Stimulated activated CD8-positive, alpha-beta memory T cell treated with anti-CD3 and anti-CD28 coated beads, Interleukin-12 subunit alpha, Interleukin-12 subunit beta, amount 100 ng/mL, for 1 hour (primary cell): ENCODE measurements at places on chromosomes 6 and 20.

DNA sequence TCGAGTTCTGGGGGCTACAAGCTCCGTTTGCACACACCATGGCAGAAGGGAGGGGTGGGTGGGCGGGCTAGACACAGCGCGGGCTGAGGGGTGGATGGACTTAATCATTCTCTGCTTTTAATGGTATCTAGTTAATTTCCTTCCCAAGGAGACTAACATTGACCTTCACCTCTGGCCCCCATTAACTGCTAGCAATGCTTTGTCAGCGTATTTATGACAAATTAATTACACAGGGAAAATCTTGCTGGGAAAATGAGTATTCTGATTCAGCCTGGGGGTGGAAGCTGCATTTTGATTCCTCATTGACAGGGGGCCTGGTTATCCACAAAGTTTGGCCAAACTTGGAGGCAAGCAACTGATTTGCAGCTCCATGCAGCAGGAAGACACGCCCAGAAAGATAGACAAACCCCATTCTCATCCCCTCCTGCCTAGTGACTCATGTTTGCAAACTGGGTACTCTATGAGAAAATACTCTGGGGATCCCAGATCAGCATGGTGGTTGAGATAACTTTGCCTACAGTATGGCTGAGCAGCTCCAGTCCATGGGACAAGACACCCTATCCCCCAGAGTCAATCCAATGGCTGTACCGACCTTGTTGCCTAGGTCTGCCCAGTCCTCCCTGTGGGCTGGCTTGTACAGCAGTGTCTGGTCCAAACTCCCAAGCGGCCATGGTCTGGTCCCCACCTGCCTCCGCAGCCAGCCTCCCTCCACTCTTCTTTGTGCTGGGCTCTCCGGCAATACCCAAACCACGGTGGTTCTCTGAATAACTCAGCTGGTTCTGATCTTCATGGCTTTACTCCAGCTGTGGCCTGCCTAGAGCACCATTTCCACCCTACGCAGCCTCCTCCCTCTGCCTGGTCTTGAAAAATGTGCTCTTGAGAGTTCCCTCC is 19.7 kb downstream of the ZBP1 start:
- no peak for DNase-seq

DNA sequence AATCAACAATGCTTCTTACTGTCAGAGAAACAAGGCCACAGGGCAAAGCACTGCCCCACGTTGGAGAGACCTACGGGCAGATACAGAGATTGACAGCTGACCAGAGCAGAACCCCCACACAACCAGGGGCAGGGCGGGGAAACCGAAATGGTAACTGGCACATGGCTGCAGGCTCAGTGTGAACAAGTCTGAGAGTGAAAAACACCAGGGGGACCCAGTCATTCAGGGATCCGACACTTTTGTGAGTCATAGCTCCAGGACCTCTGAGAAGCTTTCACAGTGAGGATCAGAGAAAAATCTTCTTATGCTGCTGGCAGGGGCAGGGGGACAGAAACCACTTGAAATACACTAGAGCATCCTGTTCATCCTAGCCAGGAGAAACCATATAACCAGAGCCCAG is 254.2 kb downstream of the C6orf118 start:
- DNase-seq = no peak

DNA sequence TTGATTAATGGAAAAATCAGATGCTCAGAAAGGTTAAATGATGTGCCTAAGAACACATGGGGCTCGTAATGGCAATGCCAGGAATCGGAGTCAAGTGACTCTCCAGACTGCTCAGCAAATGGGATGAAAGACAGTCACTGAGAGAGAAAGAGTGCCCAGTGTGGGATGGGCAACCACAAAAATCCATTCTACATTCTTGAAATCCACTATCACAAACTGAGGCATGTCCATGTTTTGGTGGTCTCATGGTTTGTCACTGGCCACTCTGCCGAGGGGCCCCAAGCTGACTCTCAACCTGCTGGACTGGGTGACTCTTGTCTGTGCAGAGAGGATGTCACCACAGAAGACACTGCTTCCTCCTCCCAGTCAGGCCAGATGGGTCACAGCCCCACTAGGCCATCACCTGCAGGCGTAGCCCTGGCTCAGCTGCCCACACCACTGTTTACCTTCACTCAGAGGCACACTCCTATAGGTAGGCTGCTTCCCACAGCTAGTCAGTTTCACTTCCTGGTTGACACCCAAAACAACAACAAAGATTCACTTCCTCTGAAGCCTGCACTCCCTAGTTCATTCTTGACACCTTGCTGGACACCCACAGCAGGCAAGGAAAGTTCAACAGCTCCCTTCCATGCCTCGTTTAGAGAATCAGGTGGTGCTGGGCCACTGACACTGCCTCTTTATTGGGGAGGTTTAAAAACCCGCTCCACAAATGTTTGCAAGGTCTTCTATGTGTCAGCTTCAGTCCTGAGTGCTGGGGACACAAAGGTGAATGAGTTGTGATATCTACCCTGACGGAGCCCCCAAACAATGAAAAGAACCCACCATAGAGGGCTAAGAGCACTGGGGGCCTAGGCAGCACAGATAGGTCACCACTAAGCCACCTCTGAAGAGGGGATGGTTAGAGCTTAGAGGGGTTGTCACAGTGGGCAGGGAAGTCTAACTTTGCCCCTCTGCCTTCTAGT is 21.7 kb downstream of the MAP1LC3A start:
- no peak for DNase-seq

DNA sequence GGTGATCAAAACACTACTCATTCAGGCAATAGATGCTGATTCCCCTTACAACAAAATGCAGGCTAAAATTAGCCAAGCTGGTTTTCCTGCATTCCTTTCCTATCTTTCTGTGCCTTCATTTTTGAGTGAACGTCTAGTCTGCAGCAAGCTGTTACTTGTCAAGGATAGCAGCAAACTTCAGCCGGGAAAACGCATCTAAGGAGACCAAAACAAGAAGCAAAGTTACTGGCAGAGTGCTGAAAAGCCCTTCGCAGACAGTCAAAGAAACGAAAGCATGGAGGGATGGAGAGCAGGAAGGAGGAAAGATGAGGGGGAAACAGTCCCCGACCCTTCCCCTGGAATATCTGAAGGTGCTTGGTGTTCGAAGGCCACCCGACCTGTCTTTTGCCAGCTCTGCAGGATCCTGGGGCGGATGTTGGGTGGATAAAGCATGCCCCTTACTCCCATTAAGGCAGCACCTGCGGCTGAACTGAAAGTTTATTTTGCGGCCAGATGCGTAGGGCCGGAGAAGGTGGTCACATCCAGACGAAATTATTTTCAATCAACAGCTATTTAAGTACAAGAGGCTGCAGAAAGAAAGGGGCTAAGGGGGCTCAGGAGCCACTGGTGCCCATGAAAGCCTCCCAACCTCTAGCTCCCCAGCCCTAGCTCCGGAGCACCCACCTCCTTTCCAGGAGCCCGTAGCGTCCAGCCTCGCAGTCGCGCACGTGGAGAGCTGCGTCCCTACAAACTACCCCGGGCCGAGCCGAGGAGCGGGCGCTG is 538 bp downstream of the FERMT1 start:
- no peak for DNase-seq

DNA sequence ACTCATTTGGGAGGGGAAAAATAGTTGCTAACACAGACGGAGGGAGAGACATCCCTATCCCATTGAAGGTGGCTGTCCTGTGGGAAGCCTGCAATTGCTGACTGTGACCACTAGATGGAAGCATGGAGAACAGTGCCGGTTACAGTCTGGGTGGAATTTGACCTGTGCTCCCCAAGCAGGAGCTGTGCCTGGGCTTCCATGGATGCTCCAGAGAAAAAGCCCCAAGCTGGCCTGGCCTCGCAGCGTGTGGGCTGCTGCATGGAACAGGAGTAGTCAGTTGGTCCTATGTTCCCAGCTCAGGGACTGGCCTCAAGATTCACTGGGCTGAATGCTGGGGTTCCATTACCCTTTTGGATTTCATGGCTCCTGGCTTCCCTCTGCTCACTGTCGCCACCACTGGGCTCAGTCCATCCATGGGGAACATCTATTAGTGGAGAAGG is 116.3 kb upstream of the CHD6 start:
- DNase-seq = peak; percentile 7

GRCh38 chr20:2805689-2806350 is 5.4 kb upstream of the CPXM1 start:
- no peak for DNase-seq

DNA sequence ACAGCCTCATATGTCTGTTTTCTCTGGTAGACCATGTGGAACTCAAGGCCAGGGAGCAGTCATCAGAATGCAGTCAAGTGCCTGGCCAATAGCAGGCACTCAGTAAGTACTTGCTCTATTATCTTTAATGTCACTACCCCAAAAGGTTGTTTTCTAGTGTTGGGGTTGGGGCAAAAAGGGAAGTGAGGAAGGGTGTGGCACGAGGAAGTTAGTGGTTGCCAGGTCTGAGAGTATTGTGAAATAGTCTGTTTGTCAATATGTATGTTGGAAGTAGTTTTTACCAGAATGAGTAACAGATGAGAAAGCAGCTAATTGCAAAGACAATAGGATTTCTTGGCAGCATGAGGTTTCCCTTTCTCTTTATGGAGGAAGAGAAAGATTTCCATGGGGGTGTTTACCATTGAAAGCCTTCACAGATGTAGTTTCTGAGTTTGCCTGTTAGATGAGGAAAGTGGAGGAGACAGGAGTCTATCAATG is 59.5 kb upstream of the ARMH2 start:
- DNase-seq = no peak

GRCh38 chr20:63290677-63291472 is 2.1 kb upstream of the COL20A1 start:
- peak; percentile 18 for DNase-seq

GRCh38 chr20:32263398-32263954 is 14.0 kb upstream of the KIF3B start:
- no peak for DNase-seq

- DNase-seq = no peak
Observed at GRCh38 chr6:53746442-53747103, 48.2 kb upstream of the LRRC1 start.

GRCh38 chr20:15188415-15188814 is 851.0 kb upstream of the FLRT3 start:
- DNase-seq = no peak

DNA sequence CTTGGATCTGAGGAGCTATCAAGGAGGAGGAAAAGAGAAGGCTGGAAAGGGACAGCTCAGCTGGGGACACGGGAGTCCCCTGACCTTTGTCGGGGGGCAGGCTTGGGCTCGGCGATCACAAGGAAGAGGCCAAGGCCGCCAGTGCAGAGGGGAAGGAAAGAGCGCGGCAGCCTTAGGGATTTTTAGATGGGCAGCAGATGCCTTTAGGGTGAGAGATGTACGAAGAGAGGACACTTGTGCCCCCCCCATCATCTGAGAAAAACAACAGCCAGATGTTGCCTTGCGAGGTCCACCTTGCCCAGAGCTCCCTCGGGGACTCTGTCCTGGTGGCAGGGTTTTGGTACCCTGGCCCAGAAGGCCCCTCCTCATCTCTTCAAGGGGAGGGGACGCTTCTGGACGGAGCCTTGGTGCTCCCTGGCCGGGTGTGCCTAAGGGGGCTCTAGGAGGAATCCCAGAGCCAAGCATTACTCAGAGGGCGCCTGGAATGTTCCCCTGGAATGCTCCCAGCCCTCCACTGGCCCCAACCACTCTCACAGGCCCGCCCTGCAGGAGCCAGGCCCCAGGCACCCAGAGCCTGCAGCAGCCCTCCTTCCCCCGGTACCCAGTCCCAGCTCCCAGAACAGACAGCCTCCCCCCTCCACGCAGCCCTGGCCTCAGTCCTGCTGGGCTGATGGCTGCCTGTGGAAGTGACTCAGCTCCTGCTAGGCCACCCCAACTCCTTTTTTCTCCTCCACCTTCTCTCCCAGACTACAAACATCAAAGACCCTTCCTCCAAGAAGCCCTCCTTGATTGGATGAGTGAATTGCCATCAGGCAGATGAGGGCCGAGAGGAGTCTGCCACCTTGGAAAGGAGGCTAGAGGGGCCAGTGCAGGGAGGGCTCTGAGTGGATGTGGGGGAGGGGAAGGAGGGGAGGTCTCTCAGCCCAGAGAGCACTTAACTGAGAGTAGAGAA is 1.8 kb downstream of the ADAM33 start:
- no peak for DNase-seq
